Tongue (tissue), 3 donors: ENCODE measurements at places on chromosomes 11 and 22. TPM values are rescaled to one million over a fixed set of nuclear protein-coding genes. Genes with fewer than 3 reads are reported as not detected.

- peak; percentile 77 for DNase-seq
Measured at GRCh38 chr22:46829941-46830715, 67.7 kb downstream of the TBC1D22A start.

- DNase-seq: no peak
Measured at GRCh38 chr11:86807360-86807759, 7.0 kb downstream of the PRSS23 start.

DNA sequence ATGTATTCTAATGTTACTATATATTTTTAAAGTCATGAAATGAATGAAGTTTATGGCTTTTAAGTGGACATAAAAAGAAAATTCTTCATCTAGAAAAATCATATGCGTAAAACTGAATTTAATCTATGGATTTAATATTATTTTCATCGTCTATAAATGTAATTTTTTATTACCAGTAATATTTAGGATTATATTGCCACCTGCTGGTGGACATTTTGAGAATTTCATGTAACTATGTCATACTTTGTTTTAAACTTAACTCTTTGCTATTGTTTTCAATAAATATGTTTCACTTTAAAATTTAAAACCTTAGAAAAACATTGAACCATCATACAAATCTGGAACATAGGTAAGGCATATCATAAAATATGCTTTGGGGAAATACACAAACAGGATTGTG, 66.5 kb upstream of the CEP126 start:
- peak; percentile 63 for DNase-seq

GRCh38 chr22:45828841-45829240, 148.1 kb downstream of the WNT7B start:
- no peak for DNase-seq

DNA sequence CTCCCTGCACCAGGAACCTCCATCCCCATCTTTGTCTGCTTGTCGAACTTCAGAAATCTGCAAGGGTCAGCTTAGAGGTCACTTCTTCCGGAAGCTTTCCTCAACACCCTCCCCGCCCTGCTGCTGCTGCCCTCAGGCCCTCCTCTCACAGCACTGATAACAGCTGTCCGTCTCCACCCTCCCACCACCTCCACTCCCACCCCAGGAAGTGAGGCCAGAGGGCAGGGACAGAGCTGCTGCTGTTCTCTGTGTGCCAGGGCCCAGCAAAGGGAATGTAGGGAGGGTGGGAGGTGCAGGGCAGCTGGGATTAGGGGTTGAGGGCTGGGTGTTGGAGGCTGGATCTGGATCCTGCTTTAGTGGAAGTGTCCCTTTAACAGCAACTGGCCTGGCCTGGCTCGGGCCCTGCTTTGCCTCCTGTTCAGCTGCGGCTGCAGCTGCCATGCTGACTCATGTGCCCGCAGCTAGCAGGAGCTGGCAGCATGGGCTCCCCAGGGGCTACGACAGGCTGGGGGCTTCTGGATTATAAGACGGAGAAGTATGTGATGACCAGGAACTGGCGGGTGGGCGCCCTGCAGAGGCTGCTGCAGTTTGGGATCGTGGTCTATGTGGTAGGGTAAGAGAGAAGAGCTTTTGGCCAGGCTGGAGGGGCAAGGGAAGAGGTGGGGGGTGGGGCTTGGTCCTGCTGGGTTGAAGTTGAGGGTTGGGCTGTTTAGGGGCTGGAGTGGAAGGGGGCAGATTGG, at the start of gene P2RX6:
Gene P2RX6, plus strand, starts transcription at position 440 of the 740 bp plus-strand sequence. Its CDS starts 10 bp downstream, at position 450.
- DNase-seq: peak; percentile 92

GRCh38 chr11:62902932-62903331, 18.2 kb downstream of the CHRM1 start:
- no peak for DNase-seq

DNA sequence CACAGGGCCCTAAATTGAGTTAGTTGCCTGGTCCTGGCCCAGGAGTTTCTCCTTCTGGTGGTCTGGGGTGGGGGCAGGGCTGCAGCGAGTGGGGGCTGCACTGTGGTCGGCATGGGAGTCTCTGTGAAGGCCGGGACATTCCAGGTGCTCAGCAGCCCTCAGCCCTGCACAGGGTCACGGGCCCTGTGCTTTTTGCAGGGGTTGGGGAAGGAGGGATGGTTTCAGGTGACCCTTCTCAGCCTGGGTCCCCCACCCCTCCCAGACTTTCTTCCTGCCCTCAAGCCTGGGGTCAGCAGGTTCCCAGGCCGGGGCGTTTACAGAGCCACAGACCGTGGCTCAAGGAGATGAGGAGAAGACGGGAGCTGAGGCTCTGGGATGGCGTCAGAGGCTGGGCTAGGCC, 7.8 kb downstream of the EMID1 start:
- DNase-seq: no peak

- DNase-seq: peak; percentile 75
Measured at GRCh38 chr11:70568035-70568813, 169.9 kb downstream of the CTTN start.

DNA sequence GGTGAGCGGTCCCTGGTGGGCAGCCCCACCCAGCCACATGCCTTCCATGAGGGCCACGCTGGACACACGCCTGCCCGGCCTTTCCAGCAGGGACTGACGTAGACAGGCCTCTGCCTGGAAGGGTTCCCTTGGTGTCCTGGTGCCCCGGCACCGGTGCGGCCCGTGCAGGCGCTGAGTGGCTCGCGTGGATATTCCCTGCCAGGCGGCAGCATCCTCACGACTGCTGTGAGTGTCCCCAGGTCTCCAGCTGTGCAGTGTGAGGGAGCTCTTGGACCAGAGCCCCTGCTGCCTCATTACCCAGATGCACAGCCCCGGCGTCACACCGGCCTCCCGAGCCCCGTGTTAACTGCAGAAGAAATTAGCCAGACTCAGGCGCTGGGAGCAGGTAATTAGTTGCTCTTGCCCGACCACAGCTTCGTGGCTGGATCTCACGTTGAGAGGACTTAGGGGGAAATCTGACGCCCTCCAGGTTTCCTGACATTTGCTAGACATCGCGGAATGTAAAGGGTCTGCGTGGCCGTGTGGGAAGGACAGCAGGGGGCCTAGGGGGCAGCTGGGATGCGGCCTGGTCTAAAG, 1196.3 kb downstream of the BRD1 start:
- DNase-seq: no peak

DNA sequence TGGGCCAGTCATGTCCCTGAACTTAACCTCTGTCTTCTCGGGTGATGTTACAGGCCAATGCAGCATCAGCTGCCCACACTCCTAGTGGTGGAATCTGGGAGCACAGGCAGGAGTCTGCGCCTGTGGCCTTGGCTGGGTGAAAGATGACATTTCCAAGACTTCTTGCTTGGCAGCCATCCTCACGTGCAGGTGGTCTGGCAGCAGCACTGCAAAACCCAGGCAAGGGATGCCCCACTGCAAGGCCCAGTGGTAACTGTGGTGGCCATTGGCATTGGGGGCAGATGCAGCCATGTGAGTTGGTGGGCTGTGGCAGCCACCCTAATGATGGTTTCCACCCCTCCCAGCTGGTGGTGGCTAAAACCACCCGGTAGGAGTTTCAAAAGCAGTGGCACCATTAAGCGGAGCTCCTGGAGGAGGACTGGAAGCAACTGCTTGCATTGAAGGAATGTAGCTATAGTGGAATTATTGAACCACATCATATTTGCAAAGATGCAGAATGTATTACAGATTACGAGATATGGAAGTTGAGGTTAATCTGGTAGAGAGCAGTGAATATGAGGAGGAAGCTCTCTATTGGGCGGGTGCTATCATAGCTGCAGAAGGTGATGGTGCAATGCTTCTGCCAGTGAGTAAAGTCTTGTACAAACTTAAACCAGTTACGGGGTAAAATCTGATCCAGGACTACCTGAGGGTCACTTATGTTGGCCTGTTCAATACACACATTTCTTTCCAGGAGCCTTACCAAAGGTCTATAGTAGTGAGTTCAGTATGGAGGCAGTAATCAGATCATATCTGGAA, 120.7 kb upstream of the TOP3B start:
- DNase-seq: no peak

DNA sequence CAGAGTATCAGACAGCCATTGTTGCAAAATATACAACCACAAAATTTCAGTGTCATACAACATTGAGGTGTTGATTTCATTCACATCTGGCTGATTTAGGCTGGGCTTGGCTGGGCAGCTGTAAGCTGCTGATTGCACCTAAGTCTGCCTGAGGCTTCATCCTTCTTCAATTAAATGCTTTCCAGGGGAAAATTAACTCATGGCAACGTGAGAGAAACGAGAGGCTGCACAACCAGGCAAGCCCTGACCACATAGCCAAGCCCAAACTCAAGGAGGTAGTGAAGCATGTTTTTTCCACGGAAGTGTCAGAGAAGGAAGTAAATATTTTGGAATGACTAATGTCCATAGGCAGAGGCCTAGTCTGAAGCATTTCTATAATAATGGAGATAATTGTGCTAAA, 273.8 kb upstream of the ZC3H12C start:
- DNase-seq: no peak

GRCh38 chr11:650482-650881, 13.4 kb downstream of the DRD4 start:
- no peak for DNase-seq

- no peak for DNase-seq
Measured at GRCh38 chr22:35544189-35544588, 3.6 kb downstream of the RASD2 start.

DNA sequence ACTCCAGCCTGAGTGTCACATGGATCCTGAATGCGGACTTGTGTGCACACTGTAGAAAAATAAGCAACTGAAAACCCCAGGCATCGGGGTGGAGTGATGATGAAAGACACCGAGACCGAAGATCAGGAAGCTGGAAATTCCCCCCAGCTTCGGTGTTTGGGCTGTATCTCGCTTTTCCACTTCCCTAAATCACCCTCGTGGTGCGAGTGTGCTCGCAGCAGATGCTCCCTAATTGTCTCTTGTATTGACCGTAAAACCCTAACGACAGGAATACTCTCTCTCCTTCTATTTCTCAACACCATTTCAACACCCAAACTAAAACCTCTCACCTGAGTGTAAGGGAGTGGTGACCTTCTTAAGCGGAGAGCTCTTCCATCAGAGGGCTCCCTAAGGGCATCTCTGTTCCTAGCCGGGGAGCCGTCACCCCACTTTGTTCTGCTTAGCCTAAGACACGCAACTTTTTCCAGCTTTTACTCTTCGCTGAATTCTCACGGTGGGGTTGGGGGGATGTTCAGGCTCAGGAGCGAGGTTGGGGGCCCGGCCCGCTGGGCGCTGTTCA, 635 bp upstream of the GRK3 start:
- peak; percentile 30 for DNase-seq

DNA sequence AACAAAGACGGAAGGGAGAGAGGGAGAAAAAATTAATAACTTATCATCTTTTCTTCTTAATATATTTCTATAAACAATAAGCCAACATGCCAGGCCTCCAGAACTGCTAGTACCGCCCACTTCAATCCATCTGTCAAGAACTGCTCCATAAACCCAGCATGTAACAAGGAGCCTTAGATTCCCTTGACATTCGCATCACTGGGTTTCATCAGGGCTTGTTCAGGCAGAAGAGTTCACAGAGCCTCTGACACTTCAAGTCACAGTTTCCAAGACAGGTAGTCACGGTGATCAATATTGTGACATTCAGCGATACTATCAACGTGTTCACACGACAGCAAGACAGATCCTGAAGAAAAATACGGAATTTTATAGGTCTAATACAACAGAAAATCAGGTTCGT, 61.7 kb downstream of the LARGE2 start:
- no peak for DNase-seq

- no peak for DNase-seq
Measured at GRCh38 chr11:123425367-123425766, 4.7 kb upstream of the GRAMD1B start.

GRCh38 chr22:23591201-23591791, 11.2 kb upstream of the IGLL1 start:
- DNase-seq: peak; percentile 77

GRCh38 chr22:24039046-24039445, 27.9 kb downstream of the CABIN1 start:
- DNase-seq: no peak

- no peak for DNase-seq
Measured at GRCh38 chr11:85889676-85890579, 34.7 kb downstream of the CCDC83 start.

GRCh38 chr11:108008656-108009496, at the start of gene CUL5:
Gene CUL5, plus strand, starts transcription at chr11:108008898. Its CDS starts 451 bp downstream, at chr11:108009349.
- DNase-seq: peak; percentile 96

- no peak for DNase-seq
Measured at GRCh38 chr11:1323774-1324173, 14.3 kb upstream of the TOLLIP start.

DNA sequence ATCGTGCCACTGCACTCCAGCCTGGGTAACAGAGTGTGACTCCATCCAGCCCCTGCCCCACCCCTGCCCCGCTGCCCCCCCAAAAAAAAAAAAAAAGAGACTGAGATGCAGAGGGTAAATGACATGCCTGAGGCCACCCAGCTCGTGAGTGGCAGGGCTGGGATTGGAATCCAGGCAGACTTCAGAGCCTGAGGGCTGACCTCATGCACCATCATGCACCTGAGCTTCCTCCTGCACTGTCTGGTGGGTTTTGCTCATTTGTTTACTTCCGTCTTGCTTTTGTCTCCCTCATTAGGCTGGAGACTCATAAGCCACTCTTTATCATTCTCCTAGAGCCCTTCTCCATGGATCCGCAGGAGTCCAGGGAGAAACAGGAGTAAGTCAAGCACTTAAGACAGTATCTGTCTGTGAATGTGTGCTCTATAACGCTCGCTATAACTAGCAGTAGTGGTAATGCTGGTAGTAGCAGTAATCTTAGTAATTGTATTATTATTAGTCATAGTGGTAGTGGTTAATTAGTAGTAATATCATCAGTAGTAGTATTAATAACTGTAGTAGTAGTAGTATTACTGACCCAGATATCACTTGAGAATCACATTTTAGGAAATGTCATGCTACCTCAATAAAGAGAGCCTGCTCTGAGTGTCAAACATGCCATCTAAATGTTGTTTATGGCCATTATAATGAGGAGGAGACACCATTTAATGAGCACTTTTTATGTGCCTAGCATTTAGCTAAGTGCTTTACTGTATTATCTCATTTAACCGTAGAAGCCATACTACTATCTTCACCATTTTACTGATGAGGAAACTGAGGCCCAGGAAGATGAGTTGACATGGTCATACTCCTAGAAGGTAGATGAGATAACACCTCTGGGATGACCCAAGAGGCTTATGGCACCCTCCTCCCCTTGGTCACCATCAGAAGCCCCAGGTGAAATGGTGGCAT, 85.0 kb downstream of the NAT10 start:
- no peak for DNase-seq

DNA sequence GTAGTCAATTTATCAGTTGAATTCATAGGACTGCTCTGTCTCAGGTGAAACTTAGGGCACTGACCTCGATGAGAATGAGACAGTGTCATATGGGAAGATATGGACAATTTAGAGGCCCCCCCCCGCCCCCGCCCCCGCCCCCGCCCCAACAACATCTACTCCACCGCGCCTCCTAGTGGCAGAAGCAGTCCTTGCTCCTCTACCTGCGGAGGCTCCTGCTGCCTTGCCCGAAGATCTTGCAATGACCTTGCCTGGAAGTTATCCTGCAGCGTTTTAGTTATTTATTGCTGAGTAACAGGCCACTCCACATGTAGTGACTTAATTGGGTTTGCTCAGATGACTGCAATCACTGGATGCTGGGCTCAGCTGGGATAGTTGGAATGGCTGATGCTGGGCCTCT, 15.2 kb downstream of the SERPINH1 start:
- DNase-seq: peak; percentile 50

The HSD17B12 gene
- 63.1 TPM for total RNA-seq

The CDC42BPG gene
- total RNA-seq: 5.7 TPM

The APOL6 gene
- total RNA-seq: 7.9 TPM

The F2 gene
- total RNA-seq: not detected

The RIMBP3C gene
- total RNA-seq: not detected

The SPTY2D1 gene
- 26.6 TPM for total RNA-seq
